ENCODE measurements at places on chromosomes 6 and 20.
A peak's percentile ranks its signal among the peaks of the same experiment; 100 is the strongest.

GRCh38 chr6:82608781-82609180 lies 245.2 kb downstream of the TPBG start:
- DNase-seq = no peak

- DNase-seq = no peak
These were observed 54.3 kb upstream of the BMP6 start for GRCh38 chr6:7671581-7671980.

GRCh38 chr6:6556738-6557503 lies 31.6 kb upstream of the LY86 start:
- DNase-seq = no peak

DNA sequence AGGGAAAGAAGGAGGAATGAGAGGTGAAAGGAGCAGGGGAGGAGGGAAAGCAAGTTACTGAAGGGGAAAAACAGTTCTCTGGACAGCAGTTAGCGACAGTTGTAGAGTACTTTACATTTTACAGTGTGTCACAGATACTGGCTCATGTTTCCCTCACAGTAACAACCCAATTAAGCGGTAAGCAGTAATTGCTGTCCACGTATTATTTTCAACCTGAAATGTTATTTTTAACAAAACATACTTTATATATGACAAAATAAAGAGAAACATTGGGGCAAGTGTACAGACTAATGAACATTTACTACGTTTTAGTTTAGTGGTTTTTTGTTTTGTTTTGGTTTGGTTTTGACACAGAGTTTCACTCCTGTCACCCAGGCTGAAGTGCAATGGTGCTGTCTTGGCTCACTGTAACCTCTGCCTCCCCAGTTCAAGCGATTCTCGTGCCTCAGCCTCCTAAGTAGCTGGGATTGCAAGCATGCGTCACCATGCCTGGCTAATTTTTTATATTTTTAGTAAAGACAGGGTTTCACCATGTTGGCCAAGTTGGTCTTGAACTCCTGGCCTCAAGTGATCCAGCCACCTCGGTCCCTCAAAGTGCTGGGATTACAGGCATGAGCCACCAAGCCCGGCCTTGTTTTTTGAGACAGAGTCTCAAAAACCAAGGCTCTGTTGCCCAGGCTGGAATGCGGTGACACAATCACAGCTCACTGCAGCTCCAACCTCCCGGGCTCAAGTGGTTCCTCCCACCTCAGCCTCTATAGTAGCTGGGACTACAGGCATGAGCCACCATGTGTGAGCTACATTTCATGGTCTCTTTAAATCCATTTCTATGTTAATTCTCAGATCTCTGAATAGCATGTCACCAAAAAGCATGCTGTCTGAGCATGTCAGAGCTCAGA lies 22.6 kb upstream of the BTN3A2 start:
- no peak for DNase-seq

DNA sequence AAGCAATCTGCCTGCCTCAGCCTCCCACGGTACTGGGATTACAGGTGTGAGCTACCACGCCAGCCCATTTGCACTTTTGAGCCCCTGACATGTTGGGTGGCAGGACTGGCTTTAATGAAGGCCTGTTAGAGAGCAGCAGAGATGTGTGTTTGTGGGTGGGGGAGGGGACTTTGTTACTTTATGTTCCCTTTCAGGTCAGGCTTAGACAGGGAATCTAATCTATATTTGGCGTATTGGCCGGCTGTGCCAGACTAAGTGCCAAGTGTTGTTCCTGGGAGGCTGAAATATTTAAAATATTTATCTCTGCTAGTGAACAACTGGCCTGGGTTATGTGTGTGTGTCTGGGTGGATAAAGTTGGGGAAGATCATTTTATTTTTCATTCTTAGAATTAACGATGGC lies 6.1 kb downstream of the GMPR start:
- no peak for DNase-seq

GRCh38 chr6:106090001-106090400 lies 3.9 kb downstream of the PRDM1 start:
- no peak for DNase-seq

GRCh38 chr20:31894980-31895675 lies 24.7 kb downstream of the TTLL9 start:
- DNase-seq = no peak

DNA sequence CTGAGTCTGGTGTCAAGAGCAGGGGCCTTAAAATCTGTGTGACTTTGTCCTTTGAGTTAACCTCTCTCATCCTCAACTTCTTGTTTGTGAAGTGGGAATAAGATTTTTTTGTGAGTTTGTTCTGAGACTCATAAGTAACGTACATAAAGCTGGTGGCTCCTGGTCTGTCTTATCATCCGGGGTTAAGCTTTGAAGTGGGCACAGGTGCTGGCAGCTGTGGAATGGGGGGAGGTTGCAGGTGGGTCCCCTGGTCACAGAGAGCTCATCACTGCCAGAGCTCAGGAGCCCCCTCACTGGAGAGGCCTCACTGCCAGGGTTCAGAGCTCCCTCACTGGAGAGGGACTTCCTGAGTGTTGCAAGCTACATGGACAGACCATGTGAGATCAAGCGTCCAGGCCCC lies 174.1 kb downstream of the NRN1 start:
- no peak for DNase-seq

DNA sequence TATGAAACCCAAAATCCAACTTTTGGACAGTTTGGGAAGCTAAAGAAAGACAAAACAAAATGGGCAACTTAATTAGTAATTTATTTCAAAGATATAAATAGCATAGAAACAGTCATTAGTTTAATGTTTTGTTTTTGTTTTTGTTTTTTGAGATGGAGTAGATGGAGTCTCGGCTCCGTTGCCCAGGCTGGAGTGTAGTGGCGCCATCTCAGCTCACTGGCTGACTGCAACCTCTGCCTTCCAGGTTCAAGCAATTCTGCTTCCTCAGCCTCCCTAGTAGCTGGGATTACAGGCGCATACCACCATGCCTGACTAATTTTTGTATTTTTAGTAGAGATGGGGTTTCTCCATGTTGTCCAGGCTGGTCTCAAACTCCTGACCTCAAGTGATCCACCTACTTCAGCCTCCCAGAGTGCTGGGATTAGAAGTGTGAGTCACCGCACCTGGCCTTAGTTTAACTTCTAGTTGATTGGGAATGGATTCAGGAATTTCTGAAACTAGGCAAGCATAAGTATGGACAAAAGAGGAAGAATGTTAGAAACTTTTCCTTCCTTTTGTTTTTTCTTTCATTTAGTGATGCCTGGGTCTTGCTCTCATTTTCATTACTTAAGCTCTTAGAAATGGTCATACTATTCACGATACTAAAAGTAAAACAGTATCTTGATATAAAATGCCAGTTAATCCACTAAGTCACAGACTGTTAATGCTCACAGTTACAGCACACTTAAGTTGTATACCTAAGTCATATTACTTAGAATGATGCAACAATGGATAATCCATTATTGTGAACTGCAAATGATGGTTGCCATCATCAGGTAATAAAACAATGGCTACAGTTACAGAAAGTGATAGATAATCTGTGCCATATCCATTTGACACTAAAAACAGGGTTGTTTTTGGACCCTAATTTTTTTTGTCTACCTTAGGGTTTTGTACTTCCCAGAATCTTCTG lies 8.2 kb downstream of the SENP6 start:
- DNase-seq = no peak

- peak; percentile 60 for DNase-seq
These were observed 288.3 kb upstream of the ZNF337 start for GRCh38 chr20:25984933-25985332.

DNA sequence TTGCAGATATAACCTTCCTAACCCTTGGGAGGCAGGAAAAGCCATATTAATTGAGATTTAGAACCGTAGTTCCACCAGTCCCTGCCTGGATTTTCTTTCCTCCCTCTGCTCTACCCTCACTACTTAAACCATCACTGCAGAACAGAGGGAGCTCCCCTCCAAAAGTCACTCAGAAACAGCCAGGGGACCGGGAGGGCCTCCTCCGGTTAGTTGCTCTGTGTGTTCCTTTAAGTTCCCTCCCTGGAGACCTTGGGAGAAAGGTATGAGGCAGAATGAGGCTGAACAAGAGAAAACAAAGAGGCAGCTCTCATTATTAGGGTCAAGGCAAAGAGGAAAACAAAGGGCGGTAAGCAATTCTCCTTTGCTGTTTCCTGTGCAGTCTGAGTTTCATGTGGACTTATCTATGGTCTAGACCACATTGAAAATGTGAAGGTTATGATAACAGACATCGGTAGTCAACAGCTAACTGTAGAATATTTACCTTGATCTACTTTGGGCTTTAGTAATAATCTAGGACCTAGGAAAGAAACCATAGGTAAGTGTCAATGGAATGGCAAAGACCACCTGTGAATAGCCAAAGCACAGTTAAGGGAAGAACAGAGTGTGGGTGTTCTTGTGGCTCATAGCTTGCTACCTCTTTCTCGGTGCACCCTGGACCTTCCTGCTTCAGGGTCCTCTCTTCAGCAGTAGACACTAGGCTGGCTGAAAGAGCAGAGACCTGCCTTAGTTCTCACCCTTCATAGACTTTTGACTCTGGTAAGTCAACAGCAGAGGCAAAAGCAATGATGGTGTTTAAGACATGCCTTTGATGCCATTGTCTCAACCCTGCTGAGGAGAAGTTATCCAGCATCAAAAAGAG lies 250.9 kb upstream of the CITED2 start:
- DNase-seq = no peak

GRCh38 chr6:100751590-100751989 lies 129.5 kb downstream of the ASCC3 start:
- DNase-seq = no peak

DNA sequence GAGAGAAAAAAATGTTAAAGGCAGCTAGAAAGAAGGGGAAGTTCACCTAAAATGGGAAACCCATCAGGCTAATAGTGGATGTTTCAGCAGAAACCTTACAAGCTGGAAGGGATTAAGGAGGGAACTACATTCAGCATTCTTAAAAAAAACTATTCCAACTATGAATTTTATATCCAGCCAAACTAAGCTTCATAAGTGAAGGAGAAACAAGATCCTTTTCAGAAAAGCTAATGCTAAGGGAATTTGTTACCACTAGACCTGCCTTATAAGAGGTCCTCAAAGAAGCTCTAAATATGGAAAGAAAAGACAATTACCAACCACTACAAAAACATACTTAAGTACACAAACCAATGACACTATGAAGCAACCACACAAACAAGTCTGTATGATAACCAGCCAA lies 59.2 kb upstream of the SLC35F1 start:
- DNase-seq = no peak

DNA sequence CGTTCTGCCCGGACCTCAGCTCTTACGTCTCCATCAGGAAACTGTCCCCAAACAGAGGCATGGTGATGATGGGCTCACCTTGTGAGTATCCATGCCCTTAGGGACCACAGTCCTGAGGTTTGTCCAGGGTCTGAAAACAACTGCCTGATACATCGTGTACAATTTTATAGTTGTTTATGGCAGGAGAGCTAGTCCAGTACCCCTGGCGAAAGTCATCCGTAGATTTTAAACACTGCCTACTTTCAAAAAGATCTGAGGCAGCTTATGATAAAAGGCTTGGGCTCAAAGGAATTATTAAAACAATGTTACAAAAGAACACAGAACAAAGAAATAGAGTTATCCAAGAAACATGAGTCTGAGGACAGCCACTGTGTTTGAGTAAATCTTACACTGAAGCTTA lies 14.0 kb downstream of the NTSR1 start:
- no peak for DNase-seq

DNA sequence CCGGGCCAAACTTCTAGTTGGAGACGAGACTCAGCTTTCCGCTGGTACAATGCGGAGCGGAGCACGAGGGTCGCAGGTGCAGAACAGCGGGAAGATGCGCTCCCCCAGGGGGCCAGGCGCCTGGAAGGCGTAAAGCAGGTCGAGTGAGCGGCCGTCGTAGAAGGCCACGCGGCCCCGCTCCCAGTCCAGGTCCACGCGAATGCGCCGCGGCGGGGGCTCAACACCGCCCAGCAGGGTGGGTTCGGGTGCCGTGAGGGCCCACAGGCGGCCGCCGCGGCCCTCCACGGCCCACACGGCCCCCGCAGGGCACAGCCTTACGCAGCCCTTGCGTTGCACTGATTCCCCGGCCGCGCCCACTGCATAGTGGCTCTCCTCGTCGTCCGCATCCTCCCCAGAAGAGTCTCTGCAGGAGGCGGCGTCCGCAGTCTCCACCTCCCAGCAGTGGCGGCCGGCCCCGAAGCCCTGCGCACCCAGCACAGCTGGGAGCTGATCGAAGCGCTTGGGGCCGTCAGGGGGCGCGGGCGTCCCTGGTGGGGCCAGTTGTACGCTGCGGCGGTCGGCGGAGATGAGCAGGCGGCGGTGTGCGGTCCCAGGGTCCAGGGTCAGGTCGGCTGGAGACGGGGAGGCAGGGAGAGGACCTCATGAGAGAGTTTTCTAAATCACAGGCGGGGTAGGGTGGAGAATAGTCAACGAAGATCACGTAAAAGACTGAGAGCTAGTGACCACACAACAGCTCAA lies 4.3 kb downstream of the PPP1R11 start:
- DNase-seq = no peak

DNA sequence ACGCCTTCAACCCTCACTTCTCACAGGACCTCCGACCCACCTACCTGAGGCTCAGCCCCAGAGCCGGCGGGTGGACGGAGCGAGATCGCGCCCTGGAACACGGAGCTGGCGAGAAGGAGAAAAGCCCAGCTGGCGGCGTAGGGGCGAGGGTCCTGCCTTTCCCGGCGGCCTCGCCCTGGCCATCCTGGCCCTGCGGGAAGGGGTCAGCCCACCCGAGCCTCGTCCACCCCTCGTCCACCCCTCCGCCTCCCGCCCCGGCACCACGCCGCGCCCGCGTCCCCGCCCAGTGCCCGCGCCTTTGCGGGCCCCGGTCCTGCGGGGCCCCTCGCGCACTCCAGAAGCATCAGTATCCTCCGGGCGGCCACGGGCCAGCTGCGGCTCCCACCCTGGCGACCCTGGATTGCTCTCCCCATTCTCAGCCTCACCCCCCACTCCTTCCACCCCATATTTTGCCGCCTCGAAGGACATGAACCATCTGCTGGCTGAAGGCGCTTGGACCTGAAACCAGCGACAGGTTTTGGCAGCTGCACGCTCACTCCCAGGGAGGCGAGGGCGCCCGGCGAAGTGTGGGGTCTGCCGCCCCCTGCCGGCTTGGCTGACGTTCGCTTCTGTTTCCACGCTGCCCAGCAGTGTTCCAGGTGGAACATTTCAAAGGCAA lies 65.1 kb downstream of the PLG start:
- DNase-seq = peak; percentile 63

GRCh38 chr20:17556837-17557674 lies 12.8 kb upstream of the DSTN start:
- no peak for DNase-seq

DNA sequence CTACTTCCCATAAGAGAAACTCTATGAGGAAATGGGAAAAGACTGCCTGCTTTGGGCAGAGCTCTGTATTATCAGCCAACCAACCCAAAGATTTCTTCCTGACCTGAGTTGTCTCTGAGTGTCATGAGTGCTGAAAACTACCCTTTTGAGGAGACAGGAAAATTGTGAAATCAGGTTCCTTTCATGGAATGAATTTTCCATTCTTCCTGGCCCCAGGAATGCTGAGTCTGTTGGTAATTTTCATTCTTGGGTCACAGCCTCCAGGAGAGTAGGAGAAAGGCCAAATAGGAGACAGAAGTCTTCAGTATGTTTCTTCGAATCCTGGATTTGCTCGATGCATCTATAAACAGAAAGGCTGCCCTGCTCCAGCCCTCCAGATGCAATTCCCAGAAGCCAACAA lies 53.6 kb downstream of the SCML4 start:
- DNase-seq = no peak

All from activated CD4-positive, alpha-beta T cell treated with anti-CD3 and anti-CD28 coated beads, Interleukin-2, amount 50 U/mL, for 48 hours (primary cell).